ENCODE measurements at places on chromosomes 2 and 18.

DNA sequence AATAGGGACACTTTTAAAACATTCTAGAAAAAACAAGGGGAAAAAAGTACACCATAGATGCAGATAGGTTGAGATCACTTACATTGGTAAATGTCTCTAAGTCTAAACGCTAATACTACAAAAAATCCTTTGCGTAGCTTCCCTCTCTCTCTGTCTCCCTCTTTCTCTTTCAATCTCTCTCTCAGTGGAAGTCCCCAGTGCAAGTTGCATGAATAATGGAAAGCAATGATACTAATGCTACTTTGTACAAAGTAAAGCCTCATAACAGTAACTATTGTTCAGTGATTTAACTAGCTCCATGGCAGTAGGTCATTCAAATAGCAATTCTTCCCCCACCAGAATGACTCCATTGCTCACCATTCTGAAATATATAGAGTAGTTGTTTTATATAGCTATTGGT is 12.8 kb downstream of the MEIS1 start:
- H3K27me3 ChIP-seq: no peaks in the 10 kb centered on the region
- H3K4me1 ChIP-seq: no peaks in the 10 kb centered on the region
- no peak for DNase-seq
- peak overlapping the region; percentile 95 for H3K27ac ChIP-seq
- no peak overlapping the region for H3K4me3 ChIP-seq
- no peaks in the 10 kb centered on the region for H3K36me3 ChIP-seq

GRCh38 chr2:158586491-158586890 is 129.7 kb downstream of the PKP4 start:
- no peaks in the 10 kb centered on the region for H3K36me3 ChIP-seq
- DNase-seq: no peak
- H3K27me3 ChIP-seq: no peaks in the 10 kb centered on the region

DNA sequence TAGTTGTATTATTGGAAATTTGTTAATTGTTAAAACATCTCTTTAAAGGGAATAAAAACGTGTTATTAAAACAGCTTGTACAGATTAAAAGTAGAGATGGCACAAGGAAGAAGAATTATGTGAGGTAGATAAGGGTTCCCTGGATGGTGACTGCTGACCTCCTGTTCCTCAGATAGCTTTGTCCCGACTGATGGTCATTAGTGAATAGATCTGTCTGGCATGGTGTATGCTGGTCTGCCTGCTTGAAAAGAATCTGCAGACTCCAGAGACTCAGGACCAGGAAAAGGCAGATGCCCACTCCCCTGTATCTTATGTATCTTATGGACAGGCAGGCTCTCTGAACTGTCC is 5.6 kb upstream of the FARP2 start:
- H3K27ac ChIP-seq: no peak overlapping the region
- peaks cover 93% of the 10 kb centered on the region for H3K36me3 ChIP-seq
- no peaks in the 10 kb centered on the region for H3K27me3 ChIP-seq

GRCh38 chr2:209974576-209974975 is 27.9 kb upstream of the RPE start:
- no peaks in the 10 kb centered on the region for H3K27me3 ChIP-seq
- H3K4me1 ChIP-seq: no peaks in the 10 kb centered on the region
- H3K27ac ChIP-seq: no peak overlapping the region
- no peak overlapping the region for H3K4me3 ChIP-seq
- H3K36me3 ChIP-seq: no peaks in the 10 kb centered on the region

DNA sequence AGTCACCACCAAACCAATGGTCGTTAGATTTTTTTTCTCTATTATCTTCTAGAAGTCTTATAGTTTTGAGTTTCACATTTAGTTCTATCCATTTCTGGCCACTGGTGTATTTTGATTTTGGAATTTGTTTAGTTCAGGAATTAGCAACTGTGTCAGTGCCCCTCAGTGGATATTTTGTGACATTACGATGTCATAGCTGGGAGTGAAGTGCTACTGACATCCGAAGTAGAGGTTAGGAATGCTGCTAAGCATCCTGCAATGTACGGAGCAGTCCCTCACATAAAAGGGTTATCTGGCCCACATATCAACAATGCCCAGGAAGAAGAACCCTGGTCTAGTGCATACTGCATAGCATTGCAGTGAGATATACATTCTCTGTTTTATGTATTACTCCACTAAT is 157.4 kb upstream of the RGPD4 start:
- no peaks in the 10 kb centered on the region for H3K4me1 ChIP-seq
- H3K27ac ChIP-seq: no peak overlapping the region
- no peak overlapping the region for H3K4me3 ChIP-seq
- DNase-seq: no peak
- no peaks in the 10 kb centered on the region for H3K36me3 ChIP-seq
- H3K27me3 ChIP-seq: no peaks in the 10 kb centered on the region

DNA sequence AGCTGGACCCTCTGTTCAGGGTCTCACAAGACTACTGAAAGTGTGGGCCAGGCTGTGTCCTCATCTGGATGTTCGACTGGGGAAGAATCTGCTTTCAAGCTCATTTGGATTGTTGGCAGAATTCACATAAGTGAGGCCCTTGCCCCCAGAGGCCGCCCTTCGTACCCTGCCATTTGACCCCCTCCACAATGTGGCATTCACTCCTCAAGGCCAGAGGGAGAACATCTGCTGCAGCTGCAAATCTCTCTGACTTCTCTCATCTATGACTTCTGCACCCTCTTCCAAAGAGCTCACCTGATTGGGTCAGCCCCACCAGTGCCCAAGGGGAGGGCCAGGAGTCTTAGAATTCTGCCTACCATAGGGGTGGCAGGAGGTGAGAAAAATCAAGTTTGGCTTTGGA is 3.9 kb upstream of the CNDP2 start:
- H3K4me3 ChIP-seq: no peak overlapping the region
- H3K36me3 ChIP-seq: no peaks in the 10 kb centered on the region
- H3K4me1 ChIP-seq: peaks cover 3% of the 10 kb centered on the region
- H3K27me3 ChIP-seq: no peaks in the 10 kb centered on the region
- no peak overlapping the region for H3K27ac ChIP-seq
- no peak for DNase-seq

GRCh38 chr2:177692042-177692782 is 299.6 kb downstream of the AGPS start:
- no peak overlapping the region for H3K4me3 ChIP-seq
- H3K27ac ChIP-seq: no peak overlapping the region
- no peaks in the 10 kb centered on the region for H3K36me3 ChIP-seq
- DNase-seq: no peak
- no peaks in the 10 kb centered on the region for H3K27me3 ChIP-seq

DNA sequence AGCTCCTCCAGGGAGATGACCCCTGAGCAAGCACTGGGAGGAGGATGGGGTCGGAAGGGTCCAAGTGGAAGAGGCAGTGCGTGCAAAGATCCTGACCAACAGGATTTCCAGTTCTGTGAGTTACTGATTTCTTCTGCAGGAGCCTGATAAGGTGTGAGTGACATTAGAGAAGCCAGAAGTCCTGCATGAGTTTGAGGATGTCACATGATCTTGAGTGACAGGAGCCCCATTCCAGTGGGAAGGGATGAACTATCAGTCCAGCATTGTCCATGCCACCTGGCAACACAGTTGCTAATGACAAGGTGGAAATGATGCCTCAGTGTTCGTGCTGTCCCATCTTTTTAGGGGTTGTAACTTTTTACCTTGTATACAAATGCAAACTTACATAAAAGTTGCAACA is 285.1 kb upstream of the HDAC4 start:
- H3K4me1 ChIP-seq: no peaks in the 10 kb centered on the region

GRCh38 chr2:195367809-195368208 is 289.2 kb upstream of the SLC39A10 start:
- H3K27me3 ChIP-seq: no peaks in the 10 kb centered on the region
- no peak overlapping the region for H3K27ac ChIP-seq
- no peaks in the 10 kb centered on the region for H3K4me1 ChIP-seq
- no peak for DNase-seq

- H3K36me3 ChIP-seq: no peaks in the 10 kb centered on the region
- H3K27ac ChIP-seq: no peak overlapping the region
- no peaks in the 10 kb centered on the region for H3K4me1 ChIP-seq
These were observed 3.0 kb downstream of the SCG2 start for GRCh38 chr2:223598994-223599639.

GRCh38 chr18:55419947-55420664 is 167.9 kb downstream of the TCF4 start:
- H3K27ac ChIP-seq: peak overlapping the region; percentile 33
- H3K4me1 ChIP-seq: peaks cover 29% of the 10 kb centered on the region
- H3K36me3 ChIP-seq: no peaks in the 10 kb centered on the region

DNA sequence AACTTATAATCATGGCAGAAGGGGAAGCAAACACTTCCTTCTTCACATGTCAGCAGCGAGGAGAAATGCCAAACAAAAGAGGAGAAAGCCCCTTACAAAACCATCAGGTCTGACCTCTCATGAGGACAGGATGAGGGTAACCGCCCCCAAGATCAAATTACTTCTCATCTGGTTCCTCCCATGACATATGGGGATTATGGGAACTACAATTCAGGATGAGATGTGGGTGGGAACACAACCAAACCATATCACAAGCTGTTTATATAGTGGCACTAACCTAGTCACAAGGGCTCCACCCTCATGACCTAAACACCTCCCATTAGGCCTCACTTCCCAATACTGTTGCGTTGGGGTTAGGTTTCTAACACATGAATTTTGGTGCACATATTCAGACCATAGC is 110.0 kb downstream of the OSBPL6 start:
- no peaks in the 10 kb centered on the region for H3K36me3 ChIP-seq
- H3K4me3 ChIP-seq: no peak overlapping the region
- no peaks in the 10 kb centered on the region for H3K27me3 ChIP-seq
- no peak for DNase-seq

DNA sequence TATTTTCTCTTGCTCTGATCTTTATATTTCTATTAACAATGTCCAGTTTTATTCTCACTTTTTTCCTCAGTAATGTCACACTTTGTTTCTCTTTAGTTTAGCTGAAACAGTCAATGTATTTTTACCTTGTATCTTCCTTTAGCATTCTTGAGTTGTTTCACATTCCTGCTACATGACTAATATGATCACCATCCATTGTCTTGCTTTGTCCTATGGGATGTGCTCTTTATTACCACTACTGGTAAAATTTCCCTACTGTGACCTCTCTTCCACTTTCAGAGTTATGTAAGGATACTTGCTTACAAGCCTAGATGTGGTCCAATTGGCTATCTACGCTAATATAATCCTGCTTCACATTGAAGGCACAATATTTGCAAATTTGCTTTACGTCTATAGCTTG is 457.9 kb downstream of the PIK3C3 start:
- H3K27me3 ChIP-seq: no peaks in the 10 kb centered on the region
- H3K36me3 ChIP-seq: no peaks in the 10 kb centered on the region
- H3K4me3 ChIP-seq: no peak overlapping the region

DNA sequence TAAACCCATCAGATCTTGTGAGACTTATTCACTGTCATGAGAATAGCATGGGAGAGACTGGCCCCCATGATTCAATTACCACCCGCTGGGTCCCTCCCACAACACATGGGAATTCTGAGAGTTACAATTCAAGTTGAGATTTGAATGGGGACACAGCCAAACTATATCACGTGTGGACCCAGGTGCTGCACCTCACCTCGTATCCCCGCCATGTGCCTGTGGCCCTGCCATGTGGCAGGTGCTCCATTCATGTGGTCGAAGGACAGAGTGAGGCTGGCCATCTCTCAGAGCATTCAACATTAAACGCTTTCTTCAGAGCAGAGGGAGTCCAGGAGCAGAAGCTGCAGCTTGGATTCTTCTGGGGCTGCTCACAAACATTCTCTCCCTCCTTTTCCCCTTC is 32.3 kb downstream of the MROH2A start:
- no peak for DNase-seq
- H3K36me3 ChIP-seq: no peaks in the 10 kb centered on the region
- no peaks in the 10 kb centered on the region for H3K27me3 ChIP-seq
- H3K27ac ChIP-seq: no peak overlapping the region

GRCh38 chr18:10896851-10897250 is 252.5 kb downstream of the PIEZO2 start:
- H3K27me3 ChIP-seq: no peaks in the 10 kb centered on the region
- no peak overlapping the region for H3K27ac ChIP-seq
- no peak overlapping the region for H3K4me3 ChIP-seq
- DNase-seq: no peak

GRCh38 chr2:191631754-191632153 is 46.2 kb upstream of the NABP1 start:
- H3K4me1 ChIP-seq: no peaks in the 10 kb centered on the region
- no peaks in the 10 kb centered on the region for H3K36me3 ChIP-seq
- no peak overlapping the region for H3K4me3 ChIP-seq
- H3K27ac ChIP-seq: no peak overlapping the region
- DNase-seq: peak; percentile 24

GRCh38 chr18:32321826-32322225 is 132.0 kb downstream of the MEP1B start:
- no peaks in the 10 kb centered on the region for H3K36me3 ChIP-seq
- H3K27me3 ChIP-seq: no peaks in the 10 kb centered on the region
- no peak overlapping the region for H3K27ac ChIP-seq
- no peak overlapping the region for H3K4me3 ChIP-seq
- no peak for DNase-seq
- H3K4me1 ChIP-seq: peaks cover 13% of the 10 kb centered on the region

Measured in heart left ventricle (tissue), 16 donors.